ENCODE measurements at places on chromosomes 3 and 15. TPM values are rescaled to one million over a fixed set of nuclear protein-coding genes. Genes with fewer than 3 reads are reported as not detected.

The YEATS2 gene
- 9.5 TPM for total RNA-seq

The MAP6D1 gene
- total RNA-seq, result 2.0 TPM

DNA sequence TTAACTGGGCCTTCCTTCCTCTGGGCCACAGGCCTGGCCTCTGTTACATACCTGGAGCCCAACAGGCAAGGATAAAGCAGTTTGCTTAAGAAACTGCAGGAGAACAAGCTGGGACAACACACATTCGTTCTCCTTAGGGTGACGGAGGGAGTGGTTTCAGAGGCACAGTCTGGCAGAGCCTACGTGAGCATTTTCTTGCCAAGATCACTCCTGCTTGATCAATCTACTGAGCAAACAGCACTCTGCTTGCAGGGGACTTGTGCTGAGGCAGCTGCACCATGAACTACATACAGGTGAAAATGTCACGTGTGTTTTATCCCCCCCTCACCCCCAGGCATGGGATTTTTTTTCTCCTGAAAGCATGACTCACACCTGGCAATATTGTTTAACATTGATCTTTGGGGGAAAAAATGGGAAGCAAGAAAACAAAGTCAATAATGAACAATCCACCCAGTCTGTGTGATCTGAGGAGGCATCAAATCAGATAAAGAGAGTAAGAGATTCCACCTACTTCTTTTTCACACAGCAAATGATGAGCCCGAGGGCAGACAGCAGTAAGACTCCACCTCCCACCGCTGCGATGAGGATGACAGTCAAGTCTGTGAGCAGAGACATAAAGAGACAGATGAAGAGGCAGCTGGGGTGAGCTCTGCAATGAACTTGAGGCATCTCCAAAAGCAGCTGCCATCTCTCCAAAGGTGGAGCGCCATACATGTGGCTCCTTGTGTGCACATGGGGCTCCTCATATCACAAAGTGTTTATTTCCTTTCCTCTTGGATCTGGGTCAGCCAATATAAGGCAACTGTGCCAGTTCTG lies 57.4 kb downstream of the CDCP1 start:
- no peak for DNase-seq

DNA sequence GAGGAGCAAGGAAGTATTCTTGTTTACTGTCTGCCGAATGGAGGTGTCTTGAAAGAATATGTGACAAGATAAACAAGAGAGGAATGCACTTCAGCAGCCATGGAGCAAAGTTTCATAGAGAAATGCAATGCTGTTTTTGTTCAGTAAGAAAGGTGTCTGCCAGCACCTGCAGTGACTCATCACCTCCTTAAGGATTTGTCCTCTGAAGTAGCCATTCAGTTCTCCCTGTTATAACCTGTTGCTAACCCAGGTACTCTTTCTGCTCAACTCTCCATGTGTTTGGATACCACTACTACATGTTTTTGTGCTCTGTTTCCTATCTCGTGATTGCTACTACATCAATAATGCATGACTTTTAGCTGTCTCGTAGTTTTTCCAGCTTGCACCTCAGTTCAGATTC lies 328.9 kb downstream of the CHL1 start:
- DNase-seq, result no peak

- DNase-seq, result no peak
These were observed 37.4 kb upstream of the SNRPN start for GRCh38 chr15:24917431-24917830.
